ENCODE measurements at places on chromosomes 11 and 22.

GRCh38 chr11:32549611-32550187 lies 33.9 kb upstream of the EIF3M start:
- DNase-seq, result no peak

DNA sequence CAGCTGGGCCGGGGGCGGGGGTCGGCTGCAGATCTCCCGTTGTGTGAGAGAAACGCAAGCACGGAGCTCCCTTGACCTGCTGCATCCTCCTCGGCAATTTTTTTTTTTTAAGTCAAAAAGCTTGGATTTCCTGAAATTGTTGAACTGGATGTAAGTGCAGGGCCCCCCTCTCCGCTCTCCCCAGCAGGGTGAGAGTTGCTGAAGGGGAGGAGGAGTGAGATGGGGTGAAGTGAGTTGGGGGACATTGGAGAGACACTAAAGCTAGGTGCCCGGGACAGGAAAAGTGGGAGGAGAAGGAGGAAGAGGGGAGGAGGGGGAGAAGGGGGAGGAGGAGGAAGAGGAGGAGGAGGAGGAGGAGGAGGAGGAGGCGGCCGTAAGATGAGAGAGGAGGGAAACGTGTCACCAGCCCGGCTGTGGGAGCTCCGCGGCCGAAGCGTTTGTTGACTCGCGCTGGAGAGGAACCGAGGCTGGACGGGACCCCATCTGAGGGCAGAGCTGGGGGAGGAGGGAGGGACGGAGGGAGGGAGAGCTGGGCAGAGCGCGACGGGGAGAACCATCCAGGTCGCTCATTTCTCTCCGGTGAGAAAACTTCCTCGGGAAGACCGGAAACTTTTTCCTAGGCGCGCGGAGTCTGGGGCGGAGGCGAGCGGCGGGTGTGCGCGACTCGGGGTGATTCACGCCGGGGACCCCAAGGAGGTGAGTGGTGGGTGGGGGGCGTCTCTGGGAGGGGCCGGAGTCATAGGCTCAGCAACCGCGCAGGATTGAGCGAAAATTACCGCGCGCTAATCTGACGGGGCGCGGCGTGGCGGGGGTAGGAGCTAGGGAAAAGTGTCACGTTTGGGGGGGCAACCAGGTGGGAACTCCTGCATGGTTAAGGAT lies 80.2 kb downstream of the PRR5L start:
- no peak for DNase-seq

- DNase-seq, result no peak
These were observed 609.0 kb downstream of the TBC1D22A start for GRCh38 chr22:47371263-47372090.

- no peak for DNase-seq
These were observed 10.2 kb upstream of the GRK3 start for GRCh38 chr22:25554238-25554671.

DNA sequence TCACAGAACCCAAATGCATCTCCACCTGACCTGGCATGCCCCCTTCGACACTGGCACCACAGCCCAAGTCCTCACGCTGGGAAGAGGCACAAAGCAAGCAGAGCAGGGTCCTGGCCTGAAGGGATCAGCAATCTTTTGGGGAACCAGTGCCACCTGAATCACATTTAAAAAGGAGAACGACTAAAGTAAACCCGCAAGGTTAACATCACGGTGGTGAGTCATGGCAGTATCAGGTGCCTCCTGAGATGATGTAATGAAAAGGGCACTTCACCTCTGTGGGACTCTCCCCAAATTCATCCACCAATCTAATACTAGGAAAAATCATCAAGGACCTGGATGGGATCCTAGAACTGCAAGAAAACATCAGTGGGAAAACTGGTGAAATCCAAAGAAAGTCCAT lies 44.9 kb downstream of the PACSIN2 start:
- no peak for DNase-seq

GRCh38 chr11:106471276-106471675 lies 393.8 kb downstream of the AASDHPPT start:
- DNase-seq, result no peak

DNA sequence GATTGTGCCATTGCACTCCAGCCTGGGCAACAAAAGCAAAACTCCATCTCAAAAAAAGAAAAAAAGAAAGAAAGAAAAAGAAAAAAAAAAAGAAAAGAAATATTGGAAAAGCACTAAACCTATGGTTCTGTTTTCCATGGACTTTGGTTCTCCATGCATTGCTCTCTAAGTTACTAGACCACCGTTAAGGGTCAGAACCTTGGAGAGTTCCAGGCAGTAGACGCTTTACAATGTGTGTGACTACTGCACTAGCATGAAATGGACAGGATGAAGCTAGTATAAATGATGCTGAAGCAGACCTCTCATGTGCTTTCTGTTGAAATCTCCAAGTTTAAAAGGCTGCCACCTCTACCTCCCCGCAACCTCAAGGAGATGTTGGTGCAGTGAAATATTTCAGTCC lies 63.5 kb downstream of the SIK2 start:
- DNase-seq, result no peak

- no peak for DNase-seq
These were observed 1.7 kb downstream of the PGR start for GRCh38 chr11:101127699-101128570.

- no peak for DNase-seq
These were observed 871 bp upstream of the SEZ6L start for GRCh38 chr22:26168330-26168851.

DNA sequence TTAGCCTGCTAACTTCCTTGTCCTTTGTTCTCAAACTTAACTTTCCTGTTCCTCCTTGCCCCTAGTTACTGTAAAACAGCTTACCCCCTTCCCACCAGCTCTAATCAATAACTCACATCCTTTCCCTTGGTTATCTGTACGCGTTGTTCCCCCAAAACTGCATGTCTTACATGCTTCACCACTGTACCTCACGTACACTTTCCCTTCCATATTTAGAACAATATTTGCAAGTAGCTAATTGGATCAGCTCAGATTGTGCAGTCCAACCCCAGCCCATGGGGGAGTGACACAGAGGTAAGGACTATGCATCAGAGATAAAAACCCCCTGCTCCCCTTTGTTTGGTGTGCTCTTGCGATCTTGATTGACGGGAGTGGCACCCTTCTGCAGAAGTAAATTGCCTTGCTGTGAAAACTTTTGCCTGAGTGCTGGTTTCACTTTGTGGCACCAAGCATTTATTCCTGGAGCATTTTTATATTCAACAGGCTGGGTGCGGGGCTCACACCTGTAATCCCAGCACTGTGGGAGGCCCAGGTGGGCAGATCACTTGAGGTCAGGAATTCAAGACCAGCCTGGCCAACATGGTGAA lies 30.9 kb downstream of the MIF start:
- no peak for DNase-seq

Measured in stimulated activated CD4-positive, alpha-beta T cell treated with anti-CD3 and anti-CD28 coated beads, TNF-alpha, amount 100 ng/mL, for 24 hours (primary cell).